ENCODE measurements at places on chromosomes 5 and 9.

DNA sequence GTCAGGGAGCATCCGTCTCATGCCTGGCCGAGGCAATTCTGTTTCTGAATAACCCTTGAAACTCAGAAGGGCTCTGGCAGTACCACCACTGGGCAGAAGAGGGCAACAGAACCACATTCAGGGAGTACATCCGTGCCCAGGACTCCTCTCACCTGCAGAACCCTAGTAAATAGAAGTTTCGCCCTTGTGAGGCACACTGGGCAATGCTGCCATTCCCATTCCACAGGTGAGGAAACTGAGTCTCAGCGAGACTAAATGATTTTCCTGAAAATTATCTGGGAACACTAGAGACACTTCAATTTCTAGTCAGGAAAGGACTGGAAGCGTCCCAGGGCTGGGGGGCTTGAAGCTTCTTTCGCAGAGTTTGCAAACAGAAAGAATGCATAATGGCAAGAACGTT lies 74.7 kb downstream of the FGF1 start:
- peak; percentile 33 for DNase-seq

GRCh38 chr5:158522776-158523175 lies 576.9 kb downstream of the EBF1 start:
- DNase-seq: no peak

- no peak for DNase-seq
Observed at GRCh38 chr9:69115621-69116020, 58.5 kb upstream of the TJP2 start.

GRCh38 chr9:93960971-93961841 lies 6.1 kb upstream of the BARX1 start:
- peak; percentile 41 for DNase-seq

DNA sequence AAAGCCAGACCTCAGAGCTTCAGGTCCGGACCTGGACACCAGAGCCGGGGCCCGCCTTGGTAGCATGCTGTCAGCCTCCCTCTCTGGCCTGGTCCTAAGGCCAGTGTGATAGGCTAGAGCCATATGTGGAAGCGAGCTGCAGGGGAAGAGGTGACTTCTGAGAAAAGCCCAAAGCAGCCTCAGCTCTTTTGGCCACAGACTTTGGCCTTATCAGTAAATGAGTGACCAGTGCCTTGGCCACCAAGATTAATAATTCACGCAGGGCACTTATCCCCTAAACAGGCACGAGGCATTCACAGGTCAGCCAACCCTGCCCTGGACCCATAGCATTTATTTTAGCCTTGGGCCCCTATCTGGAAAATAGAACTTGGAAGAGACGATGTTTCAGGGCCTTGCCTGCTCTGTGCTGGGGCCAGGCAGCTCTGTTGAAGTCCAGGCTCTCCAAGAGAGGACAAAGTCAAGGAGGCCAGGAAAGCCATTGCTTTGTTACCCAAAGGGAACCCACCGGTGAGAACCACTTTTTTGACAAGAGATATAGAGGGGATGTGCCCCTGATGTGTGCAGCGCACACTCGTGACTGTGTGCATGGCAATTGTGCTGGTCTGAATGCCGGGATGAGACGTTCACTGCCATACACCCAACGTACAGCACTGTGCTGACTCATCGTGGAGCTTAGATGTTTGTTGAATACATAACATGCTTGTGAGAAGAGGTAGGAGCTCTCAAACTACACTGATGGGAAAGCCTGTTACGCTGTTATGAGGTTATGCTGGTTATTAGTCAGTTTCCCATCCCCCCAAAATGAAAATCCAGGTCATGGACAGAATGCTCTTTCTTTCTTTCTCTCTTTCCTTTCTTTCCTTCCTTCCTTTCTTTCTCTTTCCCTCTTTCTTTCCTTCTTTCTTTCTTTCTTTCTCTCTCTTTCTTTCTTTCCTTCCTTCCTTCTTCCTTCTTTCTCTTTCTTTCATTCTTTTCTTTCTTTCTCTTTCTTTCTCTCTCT lies 5.0 kb upstream of the SLC34A1 start:
- DNase-seq: no peak

DNA sequence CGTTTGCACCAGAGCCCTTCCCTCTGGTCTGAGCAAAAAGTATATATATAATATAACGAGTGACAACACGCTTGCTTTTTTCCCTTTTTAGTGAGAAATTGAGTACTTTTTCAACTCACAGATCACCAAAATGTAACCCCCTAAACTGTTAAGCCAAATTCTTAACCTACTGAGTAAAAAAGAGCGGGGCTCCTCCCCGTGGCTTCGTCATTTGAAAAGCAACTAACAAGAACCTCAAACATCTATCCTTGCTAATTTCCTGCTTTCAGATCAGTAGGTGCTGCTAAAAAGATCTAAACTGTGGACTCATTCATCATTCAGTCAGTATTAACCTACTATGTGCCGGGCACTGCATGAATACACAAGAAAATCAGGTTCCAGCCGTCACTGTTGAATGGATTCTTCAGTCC lies 1.0 kb upstream of the PTBP3 start:
- no peak for DNase-seq

DNA sequence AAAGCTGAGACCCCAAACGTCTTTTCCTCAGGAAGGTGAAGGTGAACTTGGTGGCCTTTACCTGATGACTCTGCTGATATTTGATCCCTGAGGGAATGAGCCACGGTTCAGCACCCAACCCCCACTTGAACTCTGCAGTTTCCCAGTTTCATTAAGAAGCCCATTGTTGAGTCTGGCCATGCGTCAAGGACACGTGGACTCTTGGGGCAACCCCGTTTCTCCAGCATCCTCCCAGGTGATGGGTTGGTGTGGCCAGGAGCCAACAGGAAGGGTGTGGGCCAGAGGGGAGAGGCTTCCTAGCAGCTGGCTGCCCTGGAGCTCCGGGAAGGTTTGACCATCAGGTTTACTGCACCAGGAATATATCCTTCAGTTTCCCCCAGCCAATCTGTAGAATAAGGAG lies 59.5 kb upstream of the GNE start:
- no peak for DNase-seq

GRCh38 chr5:159427180-159428012 lies 97.1 kb upstream of the IL12B start:
- no peak for DNase-seq

DNA sequence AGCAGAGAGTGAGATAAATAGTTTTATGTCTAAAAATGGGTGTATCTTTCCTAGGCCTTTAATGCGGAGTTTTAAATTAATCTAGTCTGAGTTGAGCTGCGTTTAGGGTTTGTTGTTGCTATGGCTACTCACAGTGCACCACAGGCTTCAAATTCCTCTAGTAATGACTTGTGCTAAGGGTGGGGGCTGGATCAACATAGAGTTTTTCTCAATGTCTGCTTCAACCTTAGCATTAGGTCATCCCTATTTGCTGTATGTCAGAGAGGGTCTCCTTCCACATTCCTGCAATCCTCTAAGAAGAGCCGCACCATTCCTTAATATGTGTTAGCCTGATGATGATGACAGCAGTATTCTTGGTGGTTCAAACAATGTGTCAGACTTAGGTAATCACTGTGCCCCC lies 465.6 kb upstream of the KIF2A start:
- DNase-seq: no peak

DNA sequence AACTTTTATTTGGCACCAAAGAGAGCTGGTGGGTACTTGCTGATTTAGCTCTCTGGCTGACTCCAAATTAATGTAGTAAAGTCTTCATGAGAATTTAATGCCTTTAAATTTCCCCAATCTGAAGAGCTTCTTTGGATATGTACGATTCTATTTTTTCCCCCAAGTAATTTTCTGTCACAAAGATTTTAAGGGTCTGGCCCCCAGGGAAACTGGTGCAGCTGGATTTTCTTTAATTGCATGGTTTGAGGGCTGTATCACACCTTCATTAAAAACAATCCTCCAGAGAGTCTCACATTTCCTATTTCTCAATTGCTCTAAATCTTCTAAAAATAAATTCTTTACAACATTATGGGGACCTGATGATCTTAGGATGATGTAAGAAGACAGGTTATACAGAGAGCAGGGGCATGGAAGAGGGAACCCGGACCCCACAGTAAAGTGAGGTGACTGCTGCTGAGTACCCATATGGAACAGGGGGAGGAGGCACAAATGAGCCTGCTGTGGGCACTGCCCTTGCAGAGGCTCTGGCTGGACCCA lies 158.9 kb downstream of the ENTREP1 start:
- DNase-seq: no peak

DNA sequence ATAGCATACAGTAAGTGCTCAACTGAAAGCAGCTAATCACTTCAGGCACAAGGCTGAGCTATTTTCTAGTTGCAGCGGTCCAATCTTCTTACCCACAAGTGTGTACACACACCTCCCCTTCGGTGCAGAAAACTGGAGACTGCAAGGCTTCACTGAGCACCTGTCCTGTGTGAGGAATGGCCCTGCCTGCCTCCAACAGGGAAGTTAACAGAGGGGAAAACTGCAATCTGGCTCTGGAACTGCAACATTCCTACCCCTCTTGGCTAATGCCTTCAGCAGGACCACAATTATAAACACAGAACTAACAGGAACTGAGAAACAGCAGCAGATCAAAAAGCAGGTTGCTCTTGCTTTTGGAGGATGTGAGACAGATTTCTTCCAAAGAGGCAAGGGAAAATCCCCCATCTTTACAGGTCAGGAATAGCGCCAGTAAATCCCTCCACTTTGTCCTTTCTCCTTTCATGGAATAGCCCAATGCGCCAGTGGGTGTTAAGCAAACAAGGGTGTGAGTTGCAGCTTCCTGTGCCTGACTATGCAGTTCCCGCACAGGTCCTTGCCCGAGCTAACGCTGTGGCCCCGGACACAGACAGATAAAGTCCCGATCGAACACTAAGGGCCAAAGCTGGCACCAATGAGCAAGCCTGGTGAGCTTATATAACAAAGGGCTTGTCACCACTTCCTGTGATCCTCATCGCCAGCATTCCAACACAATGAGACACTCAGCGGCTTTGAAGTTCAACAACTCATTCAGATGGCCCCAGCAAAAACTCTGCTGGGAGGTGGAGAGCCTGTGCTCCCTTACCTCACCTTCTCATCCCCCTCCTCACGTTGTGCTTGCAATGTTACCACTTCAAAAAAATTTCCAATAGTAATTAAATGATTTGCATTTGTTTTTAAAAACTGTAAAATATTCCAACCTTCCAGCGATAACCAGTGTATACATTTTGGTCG lies 21.5 kb downstream of the SHB start:
- no peak for DNase-seq

- DNase-seq: no peak
Observed at GRCh38 chr9:118439441-118439840, 735.2 kb downstream of the TLR4 start.

GRCh38 chr5:44565360-44565759 lies 176.1 kb upstream of the FGF10 start:
- no peak for DNase-seq

DNA sequence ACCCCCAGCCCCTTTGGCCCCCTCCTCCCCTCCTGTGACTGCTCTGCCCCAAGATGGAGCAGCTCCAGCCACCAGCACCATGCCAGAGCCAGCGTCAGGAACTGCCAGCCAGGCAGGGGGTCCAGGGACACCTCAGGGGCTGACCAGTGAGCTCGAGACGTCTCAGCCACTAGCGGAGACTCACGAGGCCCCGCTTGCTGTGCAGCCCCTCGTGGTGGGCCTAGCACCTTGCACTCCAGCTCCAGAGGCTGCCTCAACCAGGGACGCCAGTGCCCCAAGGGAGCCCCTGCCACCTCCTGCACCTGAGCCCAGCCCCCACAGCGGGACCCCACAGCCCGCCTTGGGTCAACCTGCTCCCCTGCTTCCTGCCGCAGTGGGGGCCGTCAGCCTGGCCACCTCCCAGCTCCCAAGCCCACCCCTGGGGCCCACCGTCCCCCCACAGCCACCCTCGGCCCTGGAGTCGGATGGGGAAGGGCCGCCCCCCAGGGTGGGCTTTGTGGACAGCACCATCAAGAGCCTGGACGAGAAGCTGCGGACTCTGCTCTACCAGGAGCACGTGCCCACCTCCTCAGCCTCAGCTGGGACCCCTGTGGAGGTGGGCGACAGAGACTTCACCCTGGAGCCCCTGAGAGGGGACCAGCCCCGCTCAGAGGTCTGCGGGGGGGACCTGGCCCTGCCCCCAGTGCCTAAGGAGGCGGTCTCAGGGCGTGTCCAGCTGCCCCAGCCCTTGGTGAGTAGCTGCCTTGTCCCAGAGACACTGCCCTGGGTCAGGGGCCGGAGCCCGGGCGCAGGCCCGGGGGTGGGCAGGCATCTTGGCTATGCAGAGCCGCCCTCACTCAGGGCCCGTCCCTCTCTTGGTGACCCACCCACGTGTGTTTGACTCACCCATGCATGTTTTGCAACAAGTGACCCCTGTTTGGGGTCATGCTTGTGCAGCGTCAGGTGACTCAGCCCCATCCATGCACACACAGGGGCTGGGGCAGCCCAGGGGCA lies 105.2 kb downstream of the WNK2 start:
- no peak for DNase-seq

- DNase-seq: peak; percentile 88
Observed at GRCh38 chr9:28598408-28598807, 1025.1 kb upstream of the C9orf72 start.

GRCh38 chr5:158309088-158309807 lies 450.3 kb upstream of the CLINT1 start:
- DNase-seq: no peak

DNA sequence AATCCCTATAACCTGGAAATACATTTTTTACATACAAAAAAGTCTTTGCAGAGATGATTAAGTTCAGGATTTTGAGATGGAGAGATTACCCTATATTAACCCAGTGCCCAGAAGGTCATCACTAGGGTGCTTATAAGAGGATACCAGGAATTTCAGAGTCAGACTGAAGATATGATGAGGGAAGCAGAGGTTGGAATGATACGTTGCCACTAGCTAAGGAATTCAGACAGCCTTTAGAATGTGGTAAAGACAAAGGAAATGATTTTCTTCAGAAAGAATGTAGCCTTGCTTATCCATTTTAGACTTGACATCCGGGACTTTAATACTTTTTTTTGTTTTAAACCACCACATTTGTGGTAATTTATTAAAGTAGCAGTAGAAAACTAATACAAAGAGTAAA lies 2176.8 kb upstream of the C9orf72 start:
- no peak for DNase-seq

DNA sequence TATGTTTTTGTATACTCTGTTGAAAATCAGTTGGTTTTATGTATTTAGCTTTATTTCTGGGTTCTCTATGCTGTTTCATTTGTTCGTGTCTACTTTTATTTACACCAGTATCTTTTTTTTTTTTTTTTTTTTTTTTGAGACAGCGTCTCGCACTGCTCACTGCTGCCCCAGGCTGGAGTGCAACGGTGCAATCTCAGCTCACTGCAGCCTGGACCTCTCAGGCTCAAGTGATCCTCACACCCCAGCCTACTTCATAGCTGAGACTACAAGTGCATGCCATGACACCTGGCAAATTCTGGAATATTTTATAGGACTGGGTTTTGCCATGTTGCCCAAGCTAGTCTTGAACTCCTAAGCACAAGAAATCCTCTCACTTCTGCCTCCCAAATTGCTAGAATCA lies 869.4 kb upstream of the CDH6 start:
- DNase-seq: no peak

DNA sequence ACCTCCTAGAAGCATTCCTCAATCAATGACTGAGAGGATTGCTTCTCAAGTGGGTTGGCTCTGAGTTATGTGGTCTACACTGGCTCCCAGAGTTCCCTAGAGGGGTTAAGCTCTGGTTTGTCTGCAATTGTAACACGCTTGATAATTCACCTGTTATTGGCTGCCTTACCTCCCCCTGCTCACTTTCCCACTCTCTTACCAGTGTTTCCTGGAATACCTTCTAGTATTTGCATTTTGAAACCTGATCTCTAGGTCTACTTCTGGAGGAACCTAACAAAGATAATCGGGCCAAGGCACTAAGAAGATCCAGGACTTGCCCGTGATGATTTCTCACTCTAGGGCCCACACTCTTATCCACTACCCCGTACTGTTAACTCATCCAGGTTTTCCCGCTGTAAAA lies 110.1 kb upstream of the MAP3K1 start:
- DNase-seq: no peak

Measured in NCI-H524 (cell line).